Progenitor cell of endocrine pancreas (in vitro differentiated cells): ENCODE measurements at places on chromosomes 11 and 22. TPM values are rescaled to one million over a fixed set of nuclear protein-coding genes. Genes with fewer than 3 reads are reported as not detected.

Gene MMP27
- total RNA-seq = not detected in 2 replicates

Gene ISX
- 8.9 and 12.7 TPM in 2 replicates for total RNA-seq

Gene SLC25A17
- 16.7 and 18.4 TPM in 2 replicates for total RNA-seq

Gene OR51F2
- total RNA-seq = not detected in 2 replicates

Gene BRSK2
- total RNA-seq = 49.2 and 53.2 TPM in 2 replicates

Gene MMP12
- not detected in 2 replicates for total RNA-seq

GRCh38 chr11:59754859-59755700 is at the start of gene STX3:
Gene STX3 (plus strand): TSS chr11:59755376. CDS start chr11:59755606, 230 bp downstream.
- peak; percentile 60 for DNase-seq

- DNase-seq = no peak
These were observed 4.1 kb downstream of the NEU3 start for GRCh38 chr11:74992852-74993251.

GRCh38 chr11:119729951-119730613 is 1.1 kb upstream of the NECTIN1 start:
- DNase-seq = no peak

GRCh38 chr11:3206922-3207204 is 11.8 kb downstream of the MRGPRG start:
- DNase-seq = no peak

GRCh38 chr11:64058494-64058893 is 22.8 kb downstream of the FLRT1 start:
- no peak for DNase-seq

DNA sequence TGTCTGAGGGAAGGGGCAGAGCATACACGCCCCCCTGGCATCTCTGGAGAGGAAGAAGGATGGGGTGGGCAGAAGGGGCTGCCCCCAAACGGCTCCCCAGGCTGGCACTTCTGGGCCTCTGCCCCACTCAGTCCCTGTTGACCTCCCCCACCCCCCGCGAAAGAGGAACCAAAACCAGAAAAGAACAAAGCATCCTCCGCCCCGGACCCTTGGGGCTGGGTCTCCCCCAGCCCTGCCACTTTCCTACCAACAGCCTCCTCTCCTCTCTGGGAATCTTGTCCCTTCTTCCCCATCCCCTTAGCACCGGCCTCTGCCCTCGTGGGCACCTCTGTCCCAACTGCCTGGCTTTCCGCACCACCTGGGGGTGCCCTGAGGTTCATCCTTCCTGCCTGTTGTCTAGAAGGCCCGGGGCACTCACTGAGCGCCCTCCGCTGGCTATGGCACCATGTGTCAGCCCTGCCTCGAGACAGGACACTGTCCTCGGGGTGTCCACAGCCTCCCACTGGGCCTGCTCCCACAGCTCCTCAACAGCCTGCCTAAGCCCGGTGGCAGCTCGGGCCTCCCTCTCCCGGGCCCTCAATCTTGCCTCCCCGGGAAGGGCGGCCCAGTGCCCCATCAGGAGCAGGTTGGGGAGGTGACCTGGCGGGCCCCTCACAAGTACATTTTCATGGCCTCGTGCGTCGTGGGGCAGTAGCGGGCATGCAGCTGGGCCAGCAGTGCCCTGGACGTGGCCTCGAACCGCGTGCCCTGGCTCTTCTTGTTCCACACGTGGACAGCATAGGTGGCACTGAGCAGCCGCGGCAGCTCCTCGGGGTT is 28.2 kb downstream of the A4GALT start:
- no peak for DNase-seq

GRCh38 chr11:46338636-46338987 is 8.7 kb upstream of the DGKZ start:
- DNase-seq = no peak

DNA sequence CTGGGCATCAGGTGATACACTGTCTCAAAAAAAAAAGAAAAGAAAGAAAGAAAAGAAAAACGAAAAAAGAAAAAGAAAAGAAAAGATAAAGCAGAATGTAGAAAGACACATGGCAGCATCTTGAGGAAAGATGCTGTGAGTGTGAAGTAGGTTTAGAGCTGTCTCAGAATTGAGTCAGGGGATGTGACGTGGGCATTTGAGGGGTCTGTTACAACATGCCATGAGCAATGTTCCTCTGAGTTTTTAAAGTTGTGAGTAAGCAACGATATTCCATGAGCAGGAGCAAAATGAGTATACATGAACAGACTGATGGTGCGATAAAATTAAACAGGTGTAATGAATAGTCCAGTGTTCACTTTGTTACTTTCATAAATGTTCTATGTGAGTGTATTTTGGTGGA is 11.3 kb upstream of the QSER1 start:
- no peak for DNase-seq

GRCh38 chr11:12170984-12171383 is 60.6 kb downstream of the MICAL2 start:
- no peak for DNase-seq

DNA sequence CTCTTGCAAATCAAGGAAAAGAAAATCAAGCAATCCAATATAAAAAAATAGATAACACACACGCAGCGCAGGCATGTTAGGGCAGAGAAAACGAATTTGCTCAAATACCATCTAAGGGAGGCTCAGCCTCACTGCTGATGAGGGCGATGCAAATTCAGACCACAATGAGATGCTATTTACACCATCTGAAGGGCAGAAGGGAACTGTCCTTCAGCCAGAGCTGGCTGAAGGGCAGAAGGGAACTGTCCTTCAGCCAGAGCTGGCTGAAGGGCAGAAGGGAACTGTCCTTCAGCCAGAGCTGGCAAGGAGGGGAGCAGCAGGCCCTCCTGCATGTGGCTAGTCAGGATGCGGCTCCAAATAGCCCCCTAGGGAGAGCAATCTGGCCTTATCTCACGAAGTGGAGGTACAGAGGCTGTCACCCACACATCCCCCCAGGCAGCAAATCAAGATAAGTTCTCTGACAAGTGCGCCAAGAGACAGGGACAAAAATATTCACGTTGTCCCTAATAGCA is 7.6 kb upstream of the SLC39A13 start:
- no peak for DNase-seq

DNA sequence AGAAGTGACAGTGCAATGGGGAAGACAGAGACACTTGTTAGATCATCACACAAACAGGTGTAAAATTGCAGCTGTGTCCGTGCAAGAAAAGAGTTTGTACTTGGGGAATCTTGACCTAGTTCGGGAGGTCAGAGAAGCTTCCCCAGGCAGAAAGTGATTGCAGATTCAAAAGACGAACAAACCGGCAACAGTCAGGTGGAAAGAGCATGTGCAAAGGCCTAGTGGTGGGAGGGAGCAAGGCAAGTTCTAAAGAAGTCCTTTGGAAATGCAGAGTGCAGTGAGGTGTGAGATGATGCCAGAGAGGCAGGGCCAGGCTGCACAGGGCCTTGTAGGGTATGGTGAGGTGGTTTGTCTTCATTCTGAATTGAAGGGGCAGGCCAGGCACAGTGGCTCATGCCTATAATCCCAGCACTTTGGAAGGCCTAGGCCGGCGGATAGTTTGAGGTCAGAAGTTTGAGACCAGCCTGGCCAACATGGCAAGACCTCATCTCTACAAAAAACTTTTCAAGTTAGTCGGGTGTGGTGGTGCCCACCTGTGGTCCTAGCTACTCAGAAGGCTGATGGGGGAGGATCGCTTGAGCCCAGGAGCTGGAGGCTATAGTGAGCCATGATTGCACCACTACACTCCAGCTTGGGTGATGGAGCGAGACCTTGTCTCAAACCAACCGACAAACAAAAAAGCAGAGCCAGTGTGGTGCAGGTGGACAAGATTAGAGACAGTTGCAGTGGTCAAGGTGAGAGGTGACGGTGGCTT is 1.9 kb upstream of the ESS2 start:
- no peak for DNase-seq

GRCh38 chr11:2826679-2827056 is 58.9 kb downstream of the CDKN1C start:
- DNase-seq = no peak

GRCh38 chr11:66866007-66866406 is 9.1 kb downstream of the LRFN4 start:
- DNase-seq = no peak

DNA sequence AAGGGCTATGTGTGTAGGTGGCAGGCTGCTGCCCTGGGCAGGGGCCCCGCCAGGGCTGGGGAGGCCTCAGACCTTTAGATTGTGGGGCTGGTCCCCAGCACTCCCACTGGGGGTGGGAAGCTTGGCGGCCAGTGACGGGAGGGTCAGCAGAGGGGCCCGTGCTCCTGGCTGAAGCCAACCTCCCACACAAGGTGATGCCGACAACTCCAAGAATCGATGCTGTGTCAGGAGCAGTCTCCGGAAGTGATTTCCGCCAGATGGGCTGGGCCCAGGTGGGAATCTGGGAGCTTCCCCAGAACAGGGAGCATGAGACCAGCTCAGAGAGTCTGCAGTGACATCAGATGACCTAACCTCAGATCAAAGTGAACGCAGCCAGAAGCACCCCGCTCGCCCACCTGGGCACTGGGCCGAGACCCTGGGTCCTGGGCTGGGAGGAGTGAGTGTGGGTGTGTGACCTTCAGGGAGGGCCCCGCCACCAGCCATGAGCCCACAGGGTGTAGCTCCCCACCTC is 7.7 kb downstream of the TRPM5 start:
- no peak for DNase-seq

DNA sequence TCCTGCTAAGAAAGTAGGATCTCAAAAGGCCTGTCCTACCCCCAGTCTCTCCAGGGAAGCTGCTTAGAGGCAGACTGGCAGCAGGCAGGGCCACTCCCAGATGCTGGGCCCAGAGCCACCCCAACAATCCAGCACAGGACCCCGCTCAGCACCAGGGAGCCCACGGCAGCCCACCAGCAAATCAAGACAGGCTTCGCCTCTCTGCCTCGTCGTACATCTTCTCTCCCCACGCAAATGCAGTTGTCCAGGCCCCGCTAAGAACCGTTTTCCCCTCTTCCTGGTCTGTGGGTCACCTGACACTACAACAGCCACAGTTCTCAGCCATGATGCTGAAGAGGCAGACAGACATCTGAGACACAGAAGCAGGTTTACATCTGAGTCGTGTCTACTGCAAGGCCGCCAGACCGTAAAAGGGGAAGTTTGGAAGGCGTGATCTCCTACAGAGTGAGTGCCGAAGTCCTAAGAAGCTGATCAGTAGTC is 51.1 kb downstream of the IGSF9B start:
- DNase-seq = no peak

DNA sequence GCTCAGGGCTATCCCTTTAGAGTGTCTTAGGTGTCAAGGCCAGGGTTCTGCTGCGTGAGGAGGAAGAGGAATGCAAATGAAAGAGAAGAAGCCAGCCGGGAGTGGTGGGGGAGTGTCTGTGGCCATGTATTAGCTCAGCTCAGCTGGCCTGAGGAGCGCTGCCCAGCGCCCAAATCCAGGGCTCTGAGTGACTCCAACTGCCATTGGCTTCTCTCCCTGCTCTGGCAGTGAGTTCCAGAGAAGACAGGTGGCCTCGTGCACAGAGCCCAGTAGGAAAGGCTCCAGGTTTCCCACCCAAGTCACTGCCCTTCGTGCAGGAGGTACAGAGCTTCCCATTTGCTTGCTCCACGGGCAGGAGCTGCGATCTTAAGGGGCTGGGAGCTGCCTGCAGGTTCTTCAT is 302.0 kb downstream of the KIRREL3 start:
- no peak for DNase-seq
